Peyer's patch (tissue), 4 donors: ENCODE measurements at places on chromosomes 5 and 9. TPM values are rescaled to one million over a fixed set of nuclear protein-coding genes. Genes with fewer than 3 reads are reported as not detected.

FYB1 gene
- 21.4 TPM for total RNA-seq

TMOD1 gene
- total RNA-seq = 4.5 TPM

CCL21 gene
- total RNA-seq = 74.6 TPM

IFNA5 gene
- total RNA-seq = 1.4 TPM

SLC34A1 gene
- 0.35 TPM for total RNA-seq

- no peak for DNase-seq
These were observed 22.4 kb upstream of the TNFAIP8 start for GRCh38 chr5:119333421-119333851.

DNA sequence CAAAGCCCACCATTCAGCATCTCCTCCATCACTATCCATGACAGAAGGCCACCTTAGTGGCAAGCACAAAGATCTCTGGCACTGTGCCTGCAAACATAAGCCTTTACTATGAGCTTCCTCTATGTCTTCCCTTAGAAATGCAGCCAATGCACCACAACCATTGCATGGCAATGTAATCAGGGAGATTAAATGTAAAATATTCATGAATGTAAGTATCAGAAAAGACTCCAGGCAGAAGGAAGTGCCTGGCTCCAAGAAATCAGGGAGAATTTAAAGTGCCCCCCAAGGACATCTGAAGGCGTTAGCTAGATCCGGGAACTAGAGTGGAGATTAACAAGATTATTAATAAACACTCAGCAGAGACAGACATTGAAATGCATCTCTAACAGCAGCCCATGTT lies 32.5 kb upstream of the MYORG start:
- no peak for DNase-seq

- DNase-seq = no peak
These were observed 143.2 kb downstream of the CACNA1B start for GRCh38 chr9:138020795-138021182.

DNA sequence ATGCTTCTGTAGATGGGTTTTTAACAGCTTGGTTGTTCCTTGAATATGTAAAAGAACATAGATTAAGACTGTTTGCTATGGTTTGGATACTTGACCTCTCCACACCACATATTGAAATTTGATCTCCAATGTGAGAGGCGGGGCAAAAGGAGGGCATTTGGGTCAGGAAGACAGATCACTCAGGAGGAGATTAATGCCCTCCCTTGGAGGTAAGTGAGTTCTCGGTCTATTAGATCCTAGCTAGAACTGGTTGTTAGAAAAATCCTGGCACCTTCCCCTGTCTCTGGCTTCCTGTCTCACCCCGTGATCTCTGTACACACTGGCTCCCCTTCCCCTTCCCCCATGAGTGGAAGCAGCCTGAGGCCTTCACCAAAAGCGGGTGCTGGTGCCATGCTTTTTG lies 281.1 kb upstream of the ANKRD55 start:
- DNase-seq = no peak

DNA sequence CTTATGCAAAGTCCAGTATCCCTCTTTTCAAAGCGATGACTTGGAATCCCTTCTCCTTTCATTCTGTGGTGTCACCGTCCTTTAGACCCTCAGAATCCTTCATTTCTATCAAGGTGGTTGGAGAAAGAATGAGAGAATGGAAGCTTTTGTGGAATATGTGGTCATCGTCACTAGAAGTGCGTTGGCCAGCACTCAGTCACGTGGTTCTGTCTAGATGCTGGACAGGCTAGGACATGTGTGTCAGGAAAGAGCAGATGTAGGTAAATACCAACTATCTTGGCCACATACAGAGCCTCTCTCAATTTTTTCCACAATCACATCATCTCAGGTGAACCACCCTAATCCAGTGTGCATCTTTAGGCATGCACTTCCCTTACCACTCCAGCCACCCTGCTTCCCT lies 206.0 kb downstream of the ARRDC3 start:
- no peak for DNase-seq

DNA sequence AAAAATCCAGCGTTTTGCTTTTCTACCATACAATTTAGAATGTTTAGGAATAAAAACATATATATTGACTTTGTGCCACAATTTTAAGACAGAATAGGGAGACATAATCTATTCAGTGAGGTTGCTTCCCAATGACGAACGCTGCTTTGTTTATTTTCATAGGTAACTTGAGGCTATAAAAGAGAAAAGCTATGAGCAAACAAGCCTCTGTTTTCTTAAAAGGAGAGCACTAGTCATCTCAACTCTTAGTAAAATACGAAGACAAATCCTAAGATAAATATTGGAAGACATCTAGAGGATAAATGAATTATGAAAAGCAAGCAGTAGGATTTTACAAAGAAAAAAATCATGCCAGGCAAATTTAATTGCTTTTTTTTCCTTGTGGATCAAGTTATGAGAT lies 363.6 kb downstream of the ANXA1 start:
- no peak for DNase-seq

DNA sequence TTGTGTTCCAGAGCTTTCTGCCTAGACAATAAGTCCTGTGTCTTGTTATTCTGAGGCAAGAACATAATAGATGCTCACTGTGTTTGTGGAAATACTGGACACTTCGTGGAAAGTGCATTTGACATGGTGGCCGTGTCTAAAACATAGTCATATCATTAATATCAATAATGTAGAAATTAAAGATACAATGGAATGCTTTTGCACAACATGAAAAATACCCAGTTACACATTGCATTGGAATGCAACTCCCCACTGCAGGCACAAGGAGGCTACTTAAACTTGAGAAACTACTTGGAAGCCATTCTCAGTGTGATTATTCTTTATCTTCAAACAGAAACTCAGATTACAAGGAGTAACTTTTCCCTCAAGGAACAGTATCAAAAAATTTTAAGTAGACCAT lies 145.3 kb upstream of the ZNF462 start:
- no peak for DNase-seq

GRCh38 chr5:35694481-35694880 lies 76.8 kb downstream of the SPEF2 start:
- no peak for DNase-seq

- no peak for DNase-seq
These were observed 247.1 kb upstream of the ANKRD55 start for GRCh38 chr5:56480078-56480704.

DNA sequence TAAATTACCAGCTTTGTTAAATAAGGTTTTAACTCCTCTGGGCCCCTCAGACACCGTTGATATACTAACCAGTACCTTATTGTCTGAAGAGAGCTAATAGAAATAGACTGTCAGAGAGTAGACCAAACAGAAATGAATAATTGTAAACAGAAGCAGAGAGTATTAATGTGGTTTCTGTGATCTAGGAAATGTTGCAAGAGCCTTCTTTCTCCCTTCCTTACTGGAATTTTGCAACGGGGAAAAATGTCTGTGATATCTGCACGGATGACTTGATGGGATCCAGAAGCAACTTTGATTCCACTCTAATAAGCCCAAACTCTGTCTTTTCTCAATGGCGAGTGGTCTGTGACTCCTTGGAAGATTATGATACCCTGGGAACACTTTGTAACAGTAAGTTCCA lies 5.1 kb downstream of the TYRP1 start:
- DNase-seq = no peak

GRCh38 chr9:27129221-27129620 lies 20.2 kb downstream of the TEK start:
- DNase-seq = no peak
